ENCODE measurements at places on chromosomes 5 and 9. TPM values are rescaled to one million over a fixed set of nuclear protein-coding genes. Genes with fewer than 3 reads are reported as not detected.

Gene PCDHGA11
- 0.32 TPM for total RNA-seq

Gene PCDHB3
- not detected for total RNA-seq

Gene IL4
- total RNA-seq, result 12.7 TPM

Gene FOXD4L5
- total RNA-seq, result 0.32 TPM

Gene PAEP
- total RNA-seq, result not detected

Gene TXNDC8
- not detected for total RNA-seq

Gene HK3
- 0.32 TPM for total RNA-seq

Gene SIMC1
- total RNA-seq, result 35.8 TPM

Gene INSL6
- not detected for total RNA-seq

Gene C1QTNF2
- not detected for total RNA-seq

Gene FRMPD1
- total RNA-seq, result not detected

Gene PCDHB7
- total RNA-seq, result not detected

Gene TMEM38B
- total RNA-seq, result 7.9 TPM

Gene TICAM2
- 3.5 TPM for total RNA-seq

Gene ZBTB43
- total RNA-seq, result 23.6 TPM

Gene COL23A1
- not detected for total RNA-seq

Gene PCDHGA3
- 0.34 TPM for total RNA-seq

Gene ANKRD33B
- 13.3 TPM for total RNA-seq

Gene CDH9
- not detected for total RNA-seq

Gene IRF1
- 545 TPM for total RNA-seq

Gene PFN3
- total RNA-seq, result not detected

Gene MLANA
- not detected for total RNA-seq

Gene SPINK7
- total RNA-seq, result not detected

Gene CCDC152
- total RNA-seq, result 3.4 TPM

Gene PCSK1
- total RNA-seq, result not detected

Gene HTR4
- not detected for total RNA-seq

Gene SLC36A3
- total RNA-seq, result not detected

Gene KIF20A
- 33.3 TPM for total RNA-seq

Gene SMIM33
- total RNA-seq, result 0.54 TPM

Gene ANGPTL2
- 0.07 TPM for total RNA-seq
